ENCODE measurements at places on chromosomes 16 and 17.

- DNase-seq = peak; percentile 45
Observed at GRCh38 chr16:55842369-55843104, 9.6 kb upstream of the CES1 start.

DNA sequence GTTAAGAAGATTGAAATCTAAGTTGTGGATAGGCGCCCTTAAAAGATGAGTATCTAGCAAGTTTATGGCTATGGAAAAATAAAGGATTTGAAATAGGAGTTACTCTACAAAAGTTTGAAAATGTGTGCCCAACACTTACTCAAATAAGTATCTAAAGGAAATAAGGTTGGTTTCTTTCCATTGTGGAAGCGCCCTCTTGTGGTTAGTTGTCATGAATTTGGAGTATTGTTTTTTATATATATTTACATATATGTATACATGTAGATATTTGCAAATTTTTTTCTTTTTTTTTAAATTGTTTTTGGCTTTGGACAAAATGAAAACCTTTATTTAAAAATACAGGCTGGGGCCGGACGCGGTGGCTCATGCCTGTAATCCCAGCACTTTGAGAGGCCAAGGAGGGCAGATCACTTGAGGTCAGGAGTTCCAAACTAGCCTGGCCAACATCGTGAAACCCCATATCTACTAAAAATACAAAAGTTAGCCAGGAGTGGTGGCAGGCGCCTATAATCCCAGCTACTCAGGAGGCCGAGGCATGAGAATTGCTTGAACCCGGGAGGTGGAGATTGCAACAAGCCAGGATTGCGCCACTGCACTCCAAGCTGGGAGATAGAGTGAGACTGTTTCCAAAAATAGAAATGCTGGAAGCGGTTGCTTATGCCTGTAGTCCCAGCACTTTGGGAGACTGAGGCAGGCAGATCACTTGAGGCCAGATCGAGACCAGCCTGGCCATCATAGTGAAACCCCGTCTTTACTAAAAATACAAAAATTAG is 24.0 kb upstream of the VPS4A start:
- peak; percentile 62 for DNase-seq

DNA sequence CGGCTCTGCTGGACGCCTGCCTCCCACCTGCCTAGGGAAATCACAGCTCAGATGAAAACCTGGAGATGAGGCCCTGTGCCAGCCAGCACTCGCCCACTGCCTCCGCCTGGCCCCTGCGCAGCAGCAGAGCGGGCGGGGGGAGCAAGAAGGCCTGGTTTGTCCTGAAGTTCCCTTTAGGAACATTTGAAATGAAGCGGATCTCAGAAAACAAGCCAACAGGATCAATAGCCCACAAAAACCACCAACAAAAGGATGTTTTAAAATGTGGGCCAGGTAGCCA is 48.0 kb downstream of the RBFOX3 start:
- no peak for DNase-seq

GRCh38 chr16:20774703-20775362 is 11.0 kb downstream of the ACSM3 start:
- peak; percentile 55 for DNase-seq

- no peak for DNase-seq
Observed at GRCh38 chr17:40485851-40486521, 15.4 kb downstream of the TNS4 start.

DNA sequence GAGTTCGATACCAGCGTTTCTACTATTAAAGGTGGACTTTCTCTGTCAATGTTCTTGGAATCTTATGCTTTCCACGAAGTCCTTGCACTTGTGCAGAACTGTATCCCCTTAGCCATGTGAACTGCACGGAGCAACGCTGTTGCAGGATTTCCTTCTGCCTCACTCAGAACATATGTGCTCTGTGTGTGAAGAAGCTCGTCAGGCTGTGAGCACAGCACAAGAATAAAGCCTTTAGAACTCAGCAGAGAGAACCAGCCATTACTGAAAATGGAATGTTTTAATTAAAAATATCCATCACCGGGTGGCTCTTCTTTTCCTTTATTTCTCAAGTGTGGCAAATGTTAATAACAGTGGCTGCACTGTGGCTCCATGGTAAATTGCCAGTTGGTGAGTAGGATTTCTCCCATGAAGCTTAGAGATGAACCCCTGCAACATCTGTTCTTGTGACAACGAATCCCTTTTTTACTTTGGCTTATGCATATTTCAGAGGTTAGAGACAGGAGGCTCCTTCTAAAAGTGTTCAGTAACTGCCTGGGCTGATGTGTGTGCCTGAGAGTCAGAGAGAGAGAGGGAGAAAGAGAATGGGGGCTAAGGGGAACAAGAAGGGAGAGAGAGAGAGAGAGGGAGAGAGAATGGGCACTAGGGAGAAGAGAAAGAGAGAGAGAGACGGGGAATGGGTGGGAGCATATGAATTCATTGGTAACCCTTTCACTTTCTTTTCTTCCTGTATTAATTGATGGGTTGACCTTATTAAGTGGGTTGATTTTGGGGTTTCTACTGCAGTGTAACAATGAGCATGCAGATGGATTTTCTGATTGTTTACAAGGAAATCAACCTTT is 50.0 kb downstream of the RPTOR start:
- DNase-seq = no peak

DNA sequence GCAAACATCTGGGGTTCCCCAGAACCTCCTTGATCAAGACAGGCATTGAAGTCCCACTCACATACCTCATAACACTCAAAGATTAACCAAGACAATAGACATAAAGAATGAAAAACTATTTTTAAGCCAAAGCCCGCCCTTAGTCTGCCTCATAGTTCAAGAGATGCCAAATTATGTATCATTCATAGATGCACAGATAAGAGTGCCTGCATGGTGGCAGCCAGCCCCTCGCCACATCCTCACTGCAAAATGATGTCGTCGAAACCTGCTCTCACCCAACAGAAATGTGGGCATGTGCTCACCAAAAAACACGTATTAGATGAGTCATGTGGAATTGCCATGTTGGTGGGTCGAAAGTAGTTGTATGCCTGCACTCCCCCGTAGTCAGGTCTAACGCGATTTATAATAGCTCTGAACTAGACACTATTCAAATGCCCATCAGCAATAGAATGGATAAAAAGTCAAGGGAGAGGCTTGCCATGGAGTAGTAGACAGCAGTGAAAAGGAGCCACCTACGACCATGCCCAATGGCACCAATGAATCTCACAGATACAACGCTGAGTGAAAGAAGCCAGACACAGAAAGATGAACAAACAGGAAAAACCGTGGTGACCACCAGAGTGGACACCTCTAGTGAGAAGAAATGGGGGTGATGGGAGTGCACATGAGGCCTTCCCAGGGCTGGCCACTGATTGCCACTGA is 64.8 kb downstream of the C16orf95 start:
- DNase-seq = no peak

DNA sequence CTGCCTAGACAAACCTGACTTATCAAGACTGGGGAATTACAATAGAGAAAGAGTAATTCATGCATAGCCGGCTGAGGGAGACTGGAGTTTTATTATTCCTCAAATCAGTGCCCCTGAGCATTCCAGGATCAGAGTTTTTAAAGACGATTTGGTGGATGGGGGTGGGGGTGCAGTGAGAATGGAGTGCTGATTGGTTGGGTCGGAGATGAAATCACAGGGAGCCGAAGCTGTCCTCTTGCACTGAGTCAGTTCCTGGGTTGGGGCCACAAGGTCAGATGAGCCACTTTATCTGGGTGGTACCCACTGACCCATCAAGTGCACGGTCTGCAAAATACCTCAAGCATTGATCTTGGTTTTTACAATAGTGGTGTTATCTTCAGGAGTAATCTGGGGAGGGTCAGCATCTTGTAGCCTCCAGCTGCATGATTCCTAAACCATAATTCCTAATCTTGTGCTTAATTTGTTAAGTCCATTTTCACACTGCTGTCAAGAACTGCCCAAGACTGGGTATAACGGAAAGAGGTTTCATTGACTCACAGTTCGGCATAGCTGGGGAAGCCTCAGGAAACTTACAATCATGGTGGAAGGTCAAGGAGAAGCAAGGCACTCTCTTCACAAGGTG is 69.6 kb downstream of the MARF1 start:
- no peak for DNase-seq

DNA sequence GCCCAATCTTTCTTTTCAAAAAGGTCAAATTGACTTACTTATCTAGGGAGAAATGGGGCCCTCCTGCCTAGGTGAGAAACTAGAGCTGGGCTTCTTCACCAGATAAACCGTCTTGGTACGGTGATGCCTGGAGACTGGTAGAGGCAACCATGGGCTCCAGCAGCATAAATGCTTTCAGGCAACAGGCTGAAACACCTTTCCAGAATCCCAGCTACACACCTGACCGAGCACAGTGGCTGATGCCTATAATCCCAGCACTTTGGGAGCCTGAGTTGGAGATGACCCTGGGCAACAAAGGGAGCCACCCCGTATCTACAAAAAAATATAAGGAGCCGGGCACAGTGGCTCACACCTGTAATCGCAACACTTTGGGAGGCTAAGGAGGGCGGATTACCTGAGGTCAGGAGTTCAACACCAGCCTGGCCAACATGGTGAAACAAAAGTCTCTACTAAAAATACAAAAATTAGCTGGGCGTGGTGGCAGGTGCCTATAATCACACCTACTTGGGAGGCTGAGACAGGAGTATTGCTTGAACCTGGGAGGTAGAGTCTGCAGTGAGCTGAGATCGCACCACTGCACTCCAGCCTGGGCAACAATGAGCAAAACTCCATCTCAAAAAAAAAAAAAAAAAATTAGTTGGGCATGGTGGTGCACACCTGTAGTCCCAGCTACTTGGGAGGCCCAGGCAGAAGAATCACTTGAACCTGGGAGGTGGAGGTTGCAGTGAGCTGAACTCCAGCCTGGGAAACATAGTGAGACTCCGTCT is 8.0 kb downstream of the TRAF4 start:
- DNase-seq = no peak

DNA sequence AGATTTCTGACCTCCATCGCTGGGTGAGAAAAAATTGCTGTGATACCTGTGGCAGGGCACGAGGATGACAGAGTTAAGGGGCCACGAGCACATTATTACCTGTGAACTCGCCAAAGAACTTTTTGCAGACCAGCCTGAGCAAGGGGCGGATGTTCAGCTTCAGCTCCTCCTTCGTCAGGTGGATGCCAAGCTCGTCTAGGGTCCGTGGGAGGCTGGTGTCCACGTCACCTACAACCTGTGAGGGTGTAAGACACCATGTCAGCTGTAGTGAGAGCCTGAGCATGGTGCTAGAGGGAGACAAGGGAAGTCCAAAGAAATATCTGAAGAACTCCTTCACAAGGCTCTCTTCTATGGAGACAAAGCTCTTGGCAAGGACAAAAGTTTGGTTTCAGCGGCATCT is 17.1 kb downstream of the HIGD1B start:
- no peak for DNase-seq

DNA sequence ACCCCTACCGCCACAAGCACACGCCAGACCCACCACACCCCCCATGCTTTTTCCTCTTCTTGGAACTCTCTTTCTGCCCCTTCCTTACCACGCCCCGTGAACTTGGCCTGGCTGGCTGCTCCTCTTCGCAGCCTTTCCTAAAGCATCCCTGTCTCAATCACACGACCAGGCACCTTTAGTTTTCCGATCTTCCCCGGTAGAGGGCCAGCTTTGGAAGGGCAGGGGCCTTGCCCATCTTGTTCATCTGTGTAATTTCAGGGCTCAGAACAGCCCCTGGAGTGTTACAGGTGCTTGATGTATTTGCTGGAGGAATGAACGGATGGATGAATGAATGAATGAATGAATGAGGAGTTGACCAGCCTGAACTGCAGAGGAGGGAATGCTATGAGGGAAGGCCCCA is 3.7 kb downstream of the SPPL2C start:
- no peak for DNase-seq

- DNase-seq = no peak
Observed at GRCh38 chr17:37413875-37414519, 7.3 kb downstream of the TADA2A start.

DNA sequence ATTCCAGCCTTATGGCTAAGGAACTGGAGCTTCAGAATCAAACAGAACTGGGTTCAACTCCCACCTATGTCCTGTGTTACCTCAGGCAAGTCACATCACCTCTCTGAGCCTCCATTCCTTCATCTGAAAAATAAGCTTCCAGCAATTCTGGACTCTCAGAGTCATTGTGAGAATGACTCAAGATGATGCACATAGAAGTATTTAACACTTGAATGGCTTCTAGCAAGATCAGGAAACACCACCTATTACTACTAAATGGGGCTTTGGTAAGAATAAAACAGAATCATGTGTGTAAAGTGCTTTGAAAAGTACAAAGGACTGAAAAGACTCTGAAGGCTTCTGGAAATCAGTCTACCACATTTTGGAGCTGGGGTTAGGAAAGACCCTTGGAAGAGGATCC is 30.8 kb upstream of the CALB2 start:
- DNase-seq = no peak

GRCh38 chr17:32755045-32755805 is 121.7 kb downstream of the MYO1D start:
- peak; percentile 72 for DNase-seq

DNA sequence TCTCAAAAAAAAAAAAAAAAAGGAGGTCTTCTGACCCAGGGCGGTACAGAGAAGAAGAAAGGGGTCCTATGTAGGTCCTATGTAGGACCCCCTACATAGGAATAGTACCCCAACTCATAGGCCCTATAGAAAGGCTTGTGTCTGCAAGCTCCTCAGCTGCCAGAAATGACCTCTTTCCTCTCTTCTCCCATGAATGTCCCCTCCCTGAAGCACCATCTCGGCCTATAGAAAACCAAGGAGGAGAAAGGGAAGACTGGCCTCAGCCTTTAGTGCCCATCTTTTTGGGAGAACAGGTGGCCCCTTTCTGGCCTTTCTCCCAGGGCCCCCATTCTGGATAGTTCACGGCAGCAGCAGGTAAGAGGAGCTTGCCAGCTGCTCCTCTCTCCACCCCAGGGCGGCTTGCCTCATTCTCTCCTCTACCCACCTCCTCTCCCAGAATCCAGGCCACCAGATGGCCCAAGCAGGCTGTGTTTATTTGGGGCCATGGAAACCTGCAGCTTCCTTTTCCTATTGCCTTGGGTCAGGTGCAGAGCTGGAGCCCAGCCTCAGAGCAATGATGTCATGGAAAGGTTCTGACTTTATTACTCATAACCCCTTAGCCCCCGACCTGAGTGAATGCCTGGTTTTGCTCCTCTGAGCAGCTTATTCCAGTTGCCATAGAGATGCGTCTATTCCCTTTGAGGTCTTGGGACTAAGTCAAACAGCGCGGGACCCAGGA is 1.6 kb upstream of the MRPL58 start:
- peak; percentile 83 for DNase-seq

GRCh38 chr17:71963351-71963750 is 157.5 kb upstream of the SOX9 start:
- DNase-seq = no peak

DNA sequence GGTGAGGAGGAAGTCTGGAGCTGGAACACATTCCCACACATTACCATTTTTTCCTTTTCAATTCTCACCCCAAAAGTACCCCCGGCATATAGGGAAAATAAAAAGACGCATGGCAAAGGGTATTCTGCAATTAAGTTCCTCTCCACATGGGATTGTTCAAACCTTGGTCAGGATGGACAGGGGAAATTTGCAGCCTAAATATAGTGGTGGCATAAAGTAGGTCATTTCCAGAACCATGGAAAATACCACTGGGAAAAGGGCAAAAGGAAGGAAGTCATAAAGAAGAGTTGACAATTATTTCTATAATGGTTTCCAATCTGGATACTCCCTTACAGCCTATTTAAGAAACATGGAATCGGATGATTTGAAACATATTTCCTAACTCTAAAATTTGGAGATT is 135.8 kb downstream of the STX8 start:
- no peak for DNase-seq

- no peak for DNase-seq
Observed at GRCh38 chr17:80307994-80308691, 47.5 kb downstream of the RNF213 start.

Data from SK-N-DZ (cell line).